ENCODE measurements at places on chromosomes 6 and 20.

DNA sequence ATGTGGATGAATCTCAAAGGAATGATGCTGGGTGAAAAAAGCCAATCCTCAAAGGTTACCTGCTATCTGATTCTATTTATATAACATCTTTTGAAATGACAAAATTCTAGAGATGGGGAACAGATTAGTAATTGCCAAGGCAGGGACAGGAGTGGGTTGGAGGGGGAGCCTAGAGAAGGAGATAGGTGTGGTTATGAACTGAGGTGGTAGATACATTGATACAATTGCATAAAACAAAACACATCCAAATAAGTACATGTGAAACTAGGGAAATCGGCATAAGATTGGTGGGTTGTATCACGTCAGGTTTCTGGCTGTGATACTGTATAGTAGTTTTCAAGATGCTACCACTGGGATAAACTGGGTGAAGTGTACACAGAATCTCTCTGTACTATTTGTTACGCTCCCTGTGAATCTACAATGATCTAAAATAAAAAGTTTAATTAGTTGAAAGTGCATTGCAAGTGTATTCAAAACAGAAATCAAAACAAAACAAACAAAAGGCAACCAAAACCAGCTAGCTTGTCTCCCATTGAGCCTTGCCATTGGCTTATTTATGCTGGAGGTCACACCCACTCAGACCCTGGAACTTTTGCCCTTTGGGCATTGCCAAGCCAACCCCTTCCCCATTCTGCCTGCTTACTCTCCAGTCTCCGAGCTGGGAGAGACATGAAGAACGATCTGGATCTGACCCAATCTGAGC lies 27.8 kb downstream of the PPP1R16B start:
- DNase-seq = no peak

GRCh38 chr6:54262499-54262898 lies 45.7 kb upstream of the TINAG start:
- DNase-seq = no peak

DNA sequence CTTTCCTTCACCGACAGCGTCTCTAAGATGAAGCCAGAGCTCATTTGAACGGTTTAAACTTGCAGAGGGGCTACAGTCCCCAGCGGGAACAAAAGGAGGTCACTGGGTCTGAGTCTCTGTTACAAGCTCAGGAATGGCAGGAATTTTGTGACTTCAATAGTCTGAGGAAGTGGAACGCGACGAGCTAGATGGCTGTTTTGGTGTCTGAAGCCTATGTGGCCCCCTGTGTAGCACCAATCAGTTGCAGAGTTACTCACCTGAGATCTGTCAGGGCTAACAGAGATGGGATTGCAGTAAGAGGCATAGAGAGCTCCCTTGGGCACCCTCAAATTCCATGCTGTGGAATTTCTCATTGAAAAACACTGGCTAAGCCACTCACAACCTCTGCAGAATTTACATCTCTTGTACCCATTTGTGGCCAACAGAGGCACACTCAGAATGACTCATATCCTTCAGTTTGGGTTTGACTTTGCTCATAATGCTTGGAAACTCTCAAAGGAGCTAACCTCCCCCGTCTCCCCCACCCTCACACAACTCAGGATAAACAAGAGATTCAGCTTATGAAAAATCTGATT lies 7.1 kb upstream of the TCP11 start:
- no peak for DNase-seq

GRCh38 chr6:36383606-36384005 lies 3.9 kb downstream of the ETV7 start:
- no peak for DNase-seq
